ENCODE measurements at places on chromosomes 5 and 9.

GRCh38 chr9:104927216-104927911 lies 591 bp downstream of the ABCA1 start:
- DNase-seq: peak; percentile 77

DNA sequence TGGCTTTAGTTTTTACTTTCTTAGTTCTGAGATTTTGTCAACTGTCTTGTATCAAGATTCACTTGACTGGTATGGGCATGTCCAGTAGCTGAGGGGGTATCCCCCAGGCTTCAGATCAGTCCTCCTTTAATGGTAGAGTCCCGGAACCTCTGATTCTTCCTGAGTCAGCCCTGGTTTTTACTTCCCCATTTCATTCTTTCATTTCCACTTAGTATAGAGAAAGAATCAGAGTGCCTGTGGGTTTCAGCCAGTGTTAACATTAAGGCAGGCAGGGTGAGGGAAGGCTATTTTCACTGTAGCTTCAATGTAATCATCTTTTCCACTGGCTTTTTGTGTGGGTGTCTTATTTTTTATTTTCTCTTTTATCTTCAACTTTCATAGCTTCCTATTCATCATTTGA lies 8.3 kb upstream of the COMMD10 start:
- no peak for DNase-seq

- no peak for DNase-seq
Observed at GRCh38 chr9:17907779-17908508, 329.1 kb downstream of the SH3GL2 start.

GRCh38 chr9:76181020-76181641 lies 213.1 kb downstream of the RFK start:
- no peak for DNase-seq

GRCh38 chr5:32223972-32224609 lies 50.0 kb upstream of the GOLPH3 start:
- DNase-seq: no peak

GRCh38 chr5:151676719-151677118 lies 10.0 kb downstream of the SPARC start:
- DNase-seq: no peak

- peak; percentile 86 for DNase-seq
Observed at GRCh38 chr5:137888863-137889759, at the start of gene PKD2L2. PKD2L2 (plus strand) TSS chr5:137889457; CDS start chr5:137889492, 35 bp downstream.

DNA sequence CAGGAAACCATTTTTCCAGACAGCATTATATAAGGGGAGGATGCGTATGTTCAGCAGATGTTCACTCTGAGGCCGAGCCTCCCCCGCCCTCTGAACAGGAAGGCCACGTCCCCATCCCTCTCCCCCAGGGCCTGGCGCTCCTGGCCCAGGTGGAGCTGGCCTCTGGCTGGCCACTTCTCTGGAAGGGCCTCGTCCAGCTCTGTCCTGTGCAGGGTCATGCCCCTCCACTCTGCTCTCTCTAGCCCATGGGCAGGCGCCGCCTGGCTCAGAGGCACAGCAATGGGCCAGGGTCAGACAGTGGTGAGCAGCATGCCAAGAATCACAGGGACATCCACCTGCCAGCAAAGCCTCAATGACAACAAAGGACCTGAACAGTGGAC lies 34.2 kb downstream of the ADAMTS2 start:
- peak; percentile 60 for DNase-seq

GRCh38 chr9:98332405-98332831 lies 77.0 kb upstream of the TBC1D2 start:
- no peak for DNase-seq

DNA sequence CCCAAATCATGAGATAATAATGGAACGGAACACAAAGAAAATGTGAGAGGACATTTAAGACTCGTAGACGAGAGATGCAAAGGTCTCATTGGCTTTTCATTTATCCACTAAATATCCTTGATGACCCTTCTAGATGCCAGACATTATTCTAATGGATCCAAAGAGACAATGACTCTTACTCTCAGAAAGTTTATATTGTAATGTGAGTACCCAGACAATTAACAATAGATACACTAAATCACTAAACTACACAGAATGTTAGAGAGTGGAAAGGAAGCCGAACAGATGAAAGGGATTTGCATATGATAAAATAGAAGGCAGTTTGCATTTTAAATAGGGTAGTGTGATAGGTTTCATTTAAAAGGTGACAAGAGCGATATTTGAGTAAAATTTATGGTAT lies 973.3 kb downstream of the TAF11L14 start:
- DNase-seq: no peak

DNA sequence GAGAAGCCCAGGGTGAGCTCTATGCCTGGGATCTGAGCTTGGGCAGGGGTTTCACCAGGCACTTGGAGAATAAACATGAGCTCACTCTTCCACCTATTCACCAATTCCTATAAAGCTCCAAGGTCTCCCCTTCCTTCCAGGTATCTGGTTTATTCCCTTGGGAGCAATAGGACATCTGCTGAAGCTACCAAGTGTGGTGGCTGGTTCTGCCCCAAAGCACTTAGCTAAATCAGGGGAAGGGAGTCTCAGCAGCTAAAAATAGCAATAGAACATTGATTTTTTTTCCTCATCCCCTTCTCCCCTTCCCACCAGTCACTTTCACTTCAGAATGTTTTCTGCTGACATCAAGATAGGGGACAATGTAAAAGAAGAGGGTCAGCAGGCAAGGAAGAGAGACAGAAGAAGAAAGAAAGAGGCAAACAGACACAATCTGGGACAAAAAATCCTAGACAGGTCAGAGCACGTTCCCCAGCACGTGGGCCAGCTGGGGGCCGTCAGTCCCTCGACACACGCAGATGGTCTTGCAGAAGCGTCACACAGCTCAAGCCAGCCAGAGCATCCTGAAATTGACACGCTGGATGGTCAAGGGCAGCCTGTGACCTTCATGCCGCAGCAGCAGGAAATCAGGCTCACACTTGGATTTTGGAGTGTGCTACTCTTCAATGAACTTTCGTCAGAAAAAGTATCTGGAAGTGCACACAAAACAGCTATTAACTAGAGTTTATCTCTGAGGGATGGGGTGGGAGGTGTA lies 176.0 kb downstream of the ZNF608 start:
- DNase-seq: no peak

DNA sequence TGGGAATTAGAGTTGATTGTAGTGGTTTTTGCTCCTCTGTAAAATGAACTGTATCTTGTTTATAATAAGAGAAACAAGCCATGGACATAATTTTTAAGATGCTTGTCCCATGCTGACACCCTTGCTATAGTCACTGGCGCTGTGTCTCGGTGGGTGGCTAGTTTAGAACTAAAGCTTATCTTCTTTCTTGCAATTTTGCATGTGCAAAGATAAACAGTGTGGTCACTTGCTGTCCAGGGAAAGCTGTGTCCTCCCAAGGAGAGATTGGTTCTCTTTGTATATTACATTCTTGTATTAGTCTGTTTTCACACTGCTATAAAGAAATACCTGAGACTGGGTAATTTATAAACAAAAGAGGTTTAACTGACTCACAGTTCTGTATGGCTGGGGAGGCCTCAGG lies 143.8 kb downstream of the MELK start:
- no peak for DNase-seq

DNA sequence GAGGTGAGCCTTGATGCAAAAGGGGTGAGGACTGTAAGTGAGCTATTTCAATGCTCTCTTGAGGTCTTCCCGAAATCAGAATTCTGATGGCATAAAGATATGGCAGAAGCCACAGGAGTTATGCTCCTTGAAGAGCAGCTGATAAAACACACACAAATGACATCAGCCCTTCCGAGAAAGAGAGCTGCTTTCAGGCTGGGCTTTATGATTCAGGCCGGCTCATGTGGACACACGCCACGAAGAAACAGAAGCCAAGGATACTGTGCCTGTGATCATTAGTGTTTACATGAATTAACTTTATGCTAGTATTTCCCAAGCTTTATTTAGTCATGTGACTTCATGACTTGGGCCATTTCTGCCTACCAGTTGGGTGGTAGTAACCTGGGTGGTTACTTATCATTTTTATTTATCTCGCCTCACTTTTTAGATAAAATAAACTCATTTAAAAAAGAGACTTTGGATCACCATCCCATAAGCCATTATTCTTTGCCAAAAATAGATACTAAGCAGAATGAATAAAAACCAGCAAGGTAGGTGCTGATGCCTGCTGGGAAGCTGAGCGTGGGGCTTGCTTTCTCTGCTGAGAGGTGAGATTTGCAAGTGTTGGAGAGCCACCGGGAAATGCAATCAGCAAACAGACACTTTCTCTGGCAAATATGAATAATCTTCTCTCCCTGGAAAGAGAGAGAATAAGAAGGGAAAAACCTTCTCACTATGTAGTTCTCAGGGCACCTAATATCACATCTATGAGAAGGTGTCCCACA lies 73.0 kb upstream of the SLC25A51 start:
- DNase-seq: peak; percentile 78

DNA sequence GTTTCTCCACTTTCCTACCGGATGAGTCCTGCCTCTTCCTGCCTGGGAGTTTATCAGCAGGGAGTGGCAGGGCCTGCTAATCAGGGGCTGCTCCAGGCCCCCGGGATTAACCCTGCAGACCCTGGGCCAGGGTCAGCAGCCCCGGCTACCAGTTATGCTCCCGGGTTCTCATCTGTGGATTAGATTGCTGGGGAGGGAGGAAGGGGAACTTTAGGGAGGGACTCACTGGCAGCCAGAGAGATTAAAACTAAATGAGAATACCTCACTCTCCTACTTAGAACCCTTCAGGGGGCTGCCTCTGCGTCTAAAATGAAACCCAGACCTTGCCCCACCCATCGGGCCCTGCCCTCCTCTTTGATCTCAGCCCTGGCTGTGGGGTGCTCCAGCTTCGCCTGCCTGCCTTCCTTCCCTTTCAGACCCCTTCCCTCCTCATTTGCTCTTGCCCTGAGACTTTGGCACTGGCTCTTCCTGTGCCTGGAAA lies 130.5 kb upstream of the HAND1 start:
- DNase-seq: no peak

- peak; percentile 77 for DNase-seq
Observed at GRCh38 chr5:16579142-16579847, 37.5 kb downstream of the RETREG1 start.
